ENCODE measurements at places on chromosomes 1 and 21. TPM values are rescaled to one million over a fixed set of nuclear protein-coding genes. Genes with fewer than 3 reads are reported as not detected.

DNA sequence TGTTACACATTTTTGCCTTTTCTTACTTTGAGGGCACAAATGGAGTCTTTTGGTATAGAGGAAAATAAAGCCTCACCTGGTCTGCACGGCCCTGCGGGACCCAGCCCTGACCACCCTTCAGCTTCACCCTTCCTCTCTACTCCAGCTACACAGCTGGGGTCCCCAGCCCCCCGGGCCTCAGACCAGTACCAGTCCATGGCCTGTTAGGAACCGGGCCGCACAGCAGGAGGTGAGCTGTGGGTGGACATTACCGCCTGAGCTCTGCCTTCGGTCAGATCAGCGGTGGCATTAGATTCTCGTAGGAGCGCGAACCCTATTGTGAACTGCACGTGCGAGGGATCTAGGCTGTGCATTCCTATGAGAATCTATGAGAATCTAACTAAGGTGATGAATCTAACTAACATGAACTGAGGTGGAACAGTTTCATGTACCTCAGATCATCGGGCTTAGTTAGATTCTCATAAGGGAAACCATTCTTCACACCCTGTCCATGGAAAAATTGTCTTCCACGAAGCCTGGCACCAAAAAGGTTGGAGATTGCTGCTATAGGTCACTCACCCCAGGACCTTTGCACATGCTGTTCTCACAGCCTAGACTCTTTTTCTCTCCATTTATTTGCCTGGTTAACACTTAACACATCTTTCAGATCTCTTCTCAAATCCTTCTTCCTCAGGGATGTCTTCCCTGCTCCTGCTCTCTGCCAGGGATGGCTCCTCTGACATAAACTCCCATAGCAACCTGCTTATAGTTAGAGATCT is 37.5 kb upstream of the ECE1 start:
- no peak for DNase-seq

- DNase-seq, result no peak
Measured at GRCh38 chr1:232594768-232595698, 34.9 kb downstream of the SIPA1L2 start.

The DFFB gene
- 11.2 TPM for polyA plus RNA-seq

The CSDE1 gene
- polyA plus RNA-seq, result 378 TPM
